Globus pallidus (tissue), 1 donor: ENCODE measurements at places on chromosomes 12 and 14.

DNA sequence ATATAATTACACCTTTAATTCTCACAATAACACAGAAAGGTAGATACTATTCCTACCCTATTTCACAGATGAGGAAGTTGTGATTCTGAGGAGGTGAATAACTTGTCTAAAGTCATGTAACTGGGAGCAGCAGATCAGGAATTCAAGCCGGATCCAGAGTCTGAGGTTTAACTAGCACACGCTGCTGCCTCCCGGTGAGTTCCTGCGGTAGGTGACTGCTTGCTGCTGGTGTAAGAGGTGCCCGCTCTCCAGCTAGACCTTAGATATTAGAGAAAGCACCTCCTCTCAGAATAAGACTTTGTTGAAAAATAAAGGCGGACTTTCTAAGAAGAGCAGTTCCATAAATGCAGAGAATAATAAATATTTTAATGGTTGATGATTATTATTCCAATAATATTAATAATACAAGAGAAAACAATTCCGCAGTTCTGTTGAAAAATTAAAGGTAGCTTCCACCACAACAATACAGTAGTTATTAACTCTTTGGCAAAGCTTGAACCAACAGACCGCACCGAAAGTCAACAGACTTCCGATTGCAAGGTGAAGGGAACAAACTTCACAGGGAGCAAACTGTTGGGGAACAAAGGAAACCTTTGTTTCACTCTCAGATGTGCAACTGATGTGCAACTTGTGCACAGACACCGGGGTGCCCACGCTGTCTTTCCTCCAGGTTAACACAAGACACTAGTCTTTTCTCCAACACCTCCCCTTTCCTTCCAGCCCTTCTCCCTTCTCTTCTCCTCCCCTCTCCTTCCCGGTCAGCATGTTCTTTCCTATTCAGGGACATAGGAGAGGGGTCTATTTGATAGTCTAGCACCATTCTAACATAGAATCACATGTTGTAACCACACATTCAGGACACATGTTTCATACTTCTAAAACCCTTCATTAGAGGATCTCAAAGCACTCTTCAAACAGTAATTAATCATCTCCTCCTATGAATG, 73.2 kb upstream of the EGLN3 start:
- DNase-seq: no peak

DNA sequence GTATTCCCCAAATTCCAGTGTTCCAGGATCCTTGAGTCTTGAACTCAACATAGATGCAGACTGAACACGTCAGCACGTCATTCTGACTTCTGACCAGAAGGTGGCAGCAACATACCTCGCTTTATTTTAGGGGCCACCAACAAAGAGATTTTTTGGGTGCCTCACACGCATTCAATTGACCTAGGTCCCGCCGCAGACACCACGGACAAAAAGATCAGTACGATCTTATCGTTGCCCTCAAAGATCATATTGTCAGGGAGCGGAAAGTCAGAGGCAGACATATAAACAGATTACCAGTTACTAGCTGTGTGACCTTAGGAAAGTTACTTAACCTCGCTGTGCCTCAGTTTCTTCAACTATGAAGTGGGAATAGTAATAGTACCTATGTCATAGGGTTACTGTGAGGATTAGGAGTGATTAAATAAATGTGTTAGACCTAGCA, 6.5 kb upstream of the PRPH start:
- DNase-seq: peak; percentile 38

GRCh38 chr12:53179687-53180219, 769 bp upstream of the ZNF740 start:
- DNase-seq: no peak

DNA sequence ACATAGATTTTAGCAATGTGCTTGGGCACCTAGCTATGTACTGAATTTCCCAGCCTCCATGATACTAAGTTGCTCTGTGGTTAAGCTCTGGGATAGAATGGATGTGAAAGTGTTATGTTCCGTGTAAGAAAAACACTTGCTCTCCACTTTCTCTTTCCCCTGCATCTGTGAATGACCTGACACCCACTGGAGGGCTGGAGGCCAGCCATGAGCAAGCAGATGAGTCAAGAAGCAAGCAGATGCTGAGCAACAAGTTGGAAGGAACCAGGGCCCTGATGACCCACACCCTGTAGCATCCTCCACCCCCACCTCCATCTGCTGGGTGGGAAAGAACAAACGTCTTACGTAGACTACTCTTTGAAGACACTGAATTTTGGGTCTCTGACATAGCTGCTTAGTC, 56.6 kb downstream of the EID3 start:
- no peak for DNase-seq

- no peak for DNase-seq
Measured at GRCh38 chr12:42278128-42278510, 40.1 kb upstream of the YAF2 start.

GRCh38 chr12:109503611-109504010, 26.2 kb downstream of the UBE3B start:
- peak; percentile 74 for DNase-seq

- no peak for DNase-seq
Measured at GRCh38 chr12:6326316-6327228, 15.3 kb downstream of the TNFRSF1A start.

- DNase-seq: no peak
Measured at GRCh38 chr14:53606203-53606602, 350.4 kb downstream of the BMP4 start.

- DNase-seq: peak; percentile 90
Measured at GRCh38 chr12:124497658-124498057, 69.8 kb downstream of the NCOR2 start.

DNA sequence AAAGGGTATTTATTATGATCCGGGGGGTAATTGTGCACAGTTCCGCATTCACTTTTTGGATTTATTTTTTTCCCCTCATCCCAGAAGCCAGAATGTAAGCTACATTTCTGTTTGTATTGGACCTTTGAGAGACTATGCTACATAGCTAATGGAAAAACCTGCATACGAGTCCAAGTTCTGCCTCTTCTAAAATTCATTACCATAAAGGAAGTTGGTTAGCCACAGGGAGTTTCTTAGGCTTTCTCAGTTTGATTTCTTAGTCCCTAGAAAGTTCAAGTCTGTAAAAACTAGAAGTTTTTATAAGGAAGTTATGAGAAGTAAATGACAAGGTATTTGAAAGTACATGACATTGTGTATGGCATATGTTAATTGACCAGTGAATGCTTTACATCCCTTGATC, 138.7 kb downstream of the PDE3A start:
- no peak for DNase-seq

- no peak for DNase-seq
Measured at GRCh38 chr14:99212646-99213045, 59.4 kb downstream of the BCL11B start.

- no peak for DNase-seq
Measured at GRCh38 chr12:27785882-27786570, 6.0 kb upstream of the MANSC4 start.

GRCh38 chr14:32350020-32350419, 20.9 kb downstream of the AKAP6 start:
- DNase-seq: no peak
